ENCODE measurements at places on chromosomes 2 and 18.

GRCh38 chr18:73381699-73382036, 513.9 kb upstream of the NETO1 start:
- DNase-seq, result no peak

DNA sequence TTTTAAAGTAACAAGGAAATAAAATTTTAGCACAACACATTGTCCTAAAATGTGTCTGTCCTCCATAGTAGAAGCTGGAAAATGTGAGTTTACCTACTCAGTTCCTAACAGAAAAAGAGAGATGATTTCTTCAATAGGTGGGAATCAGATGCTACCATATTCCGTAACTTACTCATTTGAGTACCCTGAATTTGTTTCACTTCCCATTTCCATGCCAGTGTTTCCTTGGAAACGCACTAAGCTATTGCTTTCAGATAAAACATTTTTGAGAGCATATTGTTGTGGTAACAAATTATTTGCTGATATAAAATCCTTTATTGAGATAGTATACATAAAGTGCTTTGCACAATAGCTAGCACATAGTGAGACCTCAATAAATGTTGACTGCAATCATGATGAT, 137.5 kb upstream of the BARD1 start:
- DNase-seq, result no peak

DNA sequence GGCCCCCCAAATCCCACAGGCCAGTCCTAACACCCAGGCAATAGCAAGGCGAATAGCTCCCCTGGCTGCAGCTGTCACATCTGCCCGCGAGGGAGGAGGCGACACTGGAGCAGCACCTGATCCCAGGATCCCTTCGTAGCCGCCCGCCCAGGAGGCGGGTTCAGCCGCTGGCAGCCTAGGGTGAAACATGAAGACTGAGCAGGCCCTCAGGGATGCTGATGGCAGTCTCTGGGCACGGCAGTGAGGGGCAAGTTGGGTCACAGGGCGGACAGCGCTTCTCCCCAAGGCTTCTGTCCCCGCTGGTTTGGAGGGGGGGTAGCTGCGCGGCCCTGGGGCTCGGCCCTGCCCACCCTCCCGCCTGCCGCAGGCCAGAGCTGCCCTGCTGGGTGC, 1.9 kb downstream of the DNMT3A start:
- no peak for DNase-seq

DNA sequence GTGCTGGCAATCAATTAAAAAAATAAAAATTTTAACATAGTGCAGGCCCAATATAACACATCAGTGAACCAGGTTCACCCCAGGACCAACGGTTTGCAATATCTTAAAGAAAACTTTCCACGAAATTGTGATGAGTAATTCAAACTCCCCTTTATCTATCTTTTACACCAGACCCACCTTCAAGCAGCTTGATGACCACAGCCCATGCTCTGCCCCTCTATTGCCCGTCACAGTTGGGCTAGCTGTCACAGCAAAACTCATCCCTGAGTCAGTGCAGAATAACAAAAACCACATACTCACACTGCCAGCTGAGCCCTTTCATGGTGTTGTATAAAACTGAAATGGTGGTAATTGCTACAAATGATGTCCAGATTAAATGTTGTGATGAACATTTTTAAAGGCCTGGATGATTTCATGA, 112.5 kb upstream of the CREB1 start:
- DNase-seq, result no peak

DNA sequence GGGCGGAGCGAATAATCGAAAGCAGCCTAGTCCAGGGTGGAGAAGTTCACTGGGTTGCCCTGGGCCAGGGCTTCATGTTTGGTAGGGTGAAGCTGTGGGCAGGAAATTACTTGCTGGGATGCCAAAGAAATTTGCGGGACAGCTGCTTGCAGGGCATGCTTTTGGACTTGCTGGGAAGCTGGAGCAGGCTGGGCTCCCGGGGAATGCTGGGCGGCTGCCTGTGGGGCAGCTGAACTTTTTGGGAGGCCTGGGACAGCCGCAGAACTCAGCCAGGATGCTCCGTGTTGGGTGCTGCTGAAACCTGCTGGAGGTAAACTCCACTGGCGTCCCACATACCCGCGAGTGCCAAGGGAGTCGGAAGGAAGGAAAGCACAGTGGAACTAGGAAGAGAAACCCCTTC, 31.9 kb downstream of the ASB1 start:
- no peak for DNase-seq
